ENCODE measurements at places on chromosomes 16 and 17.
A peak's percentile ranks its signal among the peaks of the same experiment; 100 is the strongest.

DNA sequence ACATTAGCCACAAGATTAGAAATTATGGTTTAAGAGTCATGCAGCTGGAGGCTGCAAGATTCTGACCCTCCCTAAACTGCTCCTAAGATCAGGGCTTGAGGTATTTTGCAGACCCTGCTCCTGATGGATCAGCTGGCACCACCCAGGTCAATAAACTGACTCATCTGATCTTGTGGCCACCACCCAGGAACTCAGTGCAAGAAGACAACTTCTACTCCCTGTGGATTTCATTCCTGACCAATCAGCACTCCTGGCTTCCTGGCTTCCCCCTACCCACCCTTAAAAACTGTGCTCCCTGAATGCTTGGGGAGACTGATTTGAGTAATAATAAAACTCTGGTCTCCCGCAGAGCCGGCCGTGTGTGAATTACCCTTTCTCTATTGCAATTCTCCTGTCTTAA, 25.0 kb upstream of the MILR1 start:
- DNase-seq: no peak

DNA sequence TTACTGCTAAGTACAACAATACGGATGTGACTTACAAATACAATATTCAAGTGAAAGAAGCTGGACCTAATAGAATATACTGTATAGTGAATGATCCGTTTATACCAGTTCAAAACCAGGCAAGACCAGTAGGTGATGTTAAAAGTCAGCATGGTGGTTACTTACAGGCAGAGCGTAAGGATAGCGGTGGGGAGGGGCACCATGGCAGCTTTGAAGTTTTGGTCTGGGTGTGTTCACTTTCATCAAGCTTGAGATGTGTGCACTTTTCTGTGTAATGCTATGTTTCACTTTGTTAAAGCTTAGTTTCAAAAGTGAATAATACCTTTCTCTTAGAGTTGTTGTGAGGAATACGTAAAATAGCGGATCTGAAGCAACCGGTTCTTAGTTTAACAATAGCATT, 16.5 kb upstream of the SLC35G3 start:
- peak; percentile 46 for DNase-seq

DNA sequence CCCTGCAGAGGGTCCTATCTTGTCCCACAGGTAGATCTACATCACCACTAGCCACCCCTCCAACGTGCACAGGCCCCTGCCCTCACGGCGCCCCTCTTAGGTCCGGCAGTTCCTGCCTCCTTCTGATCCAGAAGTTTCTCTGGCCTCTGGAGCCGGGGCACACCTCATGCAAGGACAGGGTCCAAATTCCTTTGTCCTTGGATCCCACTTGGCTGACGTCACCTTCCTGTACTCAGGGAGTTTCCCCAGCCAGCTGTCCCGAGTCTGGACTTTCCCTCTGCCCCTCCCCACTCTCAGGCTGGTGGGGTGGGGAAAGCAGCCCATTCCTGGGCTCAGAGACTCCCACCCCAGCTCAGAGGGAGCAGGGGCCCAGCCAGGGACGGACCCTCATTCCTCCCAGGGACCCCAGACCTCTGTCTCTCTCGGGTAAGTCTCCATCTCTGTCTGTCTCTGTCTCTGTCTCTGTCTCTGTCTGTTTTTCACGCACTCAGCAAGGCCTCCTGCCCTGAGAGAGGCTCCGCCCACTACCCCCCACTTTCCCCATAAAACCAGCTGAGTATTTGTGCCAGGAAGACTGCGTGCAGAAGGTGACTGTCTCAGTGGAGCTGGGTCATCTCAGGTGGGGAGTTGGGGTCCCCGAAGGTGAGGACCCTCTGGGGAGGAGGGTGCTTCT, at the start of gene IL32:
Gene IL32, plus strand, starts transcription at position 572 of the 673 bp plus-strand sequence. CDS start 172 bp downstream, outside the sequence.
- DNase-seq: peak; percentile 83

GRCh38 chr17:74235911-74236371, 22.6 kb downstream of the TTYH2 start:
- DNase-seq: no peak

DNA sequence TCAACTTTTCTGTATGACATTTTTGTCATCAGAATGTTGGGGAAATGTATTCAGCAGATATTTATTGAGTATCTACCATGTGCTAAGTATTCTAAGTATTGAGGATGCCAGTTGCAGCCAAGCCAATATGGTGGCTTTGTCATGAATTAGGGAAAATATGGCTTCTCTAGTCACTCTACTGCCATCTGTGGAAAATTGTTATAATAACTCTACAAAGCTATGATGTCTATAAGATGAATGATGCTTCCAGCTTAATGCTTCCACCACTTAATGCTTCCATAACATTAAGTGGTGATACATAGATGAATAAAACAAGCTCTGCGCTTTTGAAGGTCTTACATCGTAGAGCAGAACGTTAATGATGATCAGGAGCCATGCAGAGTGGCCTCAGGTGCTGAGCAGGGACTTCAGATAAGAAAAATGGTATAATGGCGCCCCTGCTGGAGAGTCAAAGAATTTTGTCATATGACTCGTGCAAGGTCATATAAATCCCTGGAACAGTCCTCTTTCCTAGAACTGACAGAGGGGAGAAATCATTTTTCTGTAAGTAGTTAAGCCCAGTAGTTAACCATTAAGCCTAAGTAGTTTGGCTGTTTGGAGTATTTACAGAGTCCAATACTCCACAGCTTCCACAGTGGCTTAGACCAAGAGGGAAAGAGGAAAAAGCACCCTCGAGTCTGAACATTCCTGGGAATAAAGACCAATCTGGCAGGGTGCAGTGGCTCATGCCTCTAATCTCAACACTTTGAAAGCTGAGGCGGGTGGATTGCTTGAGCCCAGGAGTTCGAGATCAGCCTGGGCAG, 2.7 kb upstream of the TMIGD1 start:
- peak; percentile 74 for DNase-seq

GRCh38 chr17:17435323-17435722, 41.5 kb upstream of the MED9 start:
- DNase-seq: no peak

GRCh38 chr17:20934288-20934687, 108.5 kb downstream of the USP22 start:
- no peak for DNase-seq

DNA sequence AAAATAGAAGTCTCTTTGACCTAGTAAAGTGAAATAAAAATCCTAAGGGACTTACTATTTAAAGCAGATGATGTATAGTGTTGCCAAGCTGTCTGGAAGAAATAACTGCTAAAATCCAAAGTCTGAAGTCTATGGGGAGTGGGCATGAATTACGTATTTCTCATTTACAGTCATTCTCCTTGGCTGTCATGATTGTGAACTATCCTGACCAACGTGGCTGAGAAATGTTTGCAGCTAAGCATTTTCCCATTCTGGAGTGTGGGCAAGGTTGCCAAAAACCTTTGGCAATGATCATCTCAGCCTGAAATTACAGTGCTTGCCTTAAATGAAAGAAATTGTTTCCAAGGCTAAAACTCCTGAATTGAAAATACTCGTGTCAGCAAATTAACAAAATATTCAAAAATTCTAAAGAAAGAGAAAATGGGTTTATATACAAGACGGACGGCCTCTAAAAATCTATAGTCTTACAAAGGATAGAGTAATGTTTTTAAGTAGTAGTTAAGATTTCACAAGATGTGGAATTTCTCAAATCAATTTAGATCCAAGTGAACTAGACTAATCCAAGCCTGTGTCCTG, 77.0 kb downstream of the CACNG1 start:
- no peak for DNase-seq

DNA sequence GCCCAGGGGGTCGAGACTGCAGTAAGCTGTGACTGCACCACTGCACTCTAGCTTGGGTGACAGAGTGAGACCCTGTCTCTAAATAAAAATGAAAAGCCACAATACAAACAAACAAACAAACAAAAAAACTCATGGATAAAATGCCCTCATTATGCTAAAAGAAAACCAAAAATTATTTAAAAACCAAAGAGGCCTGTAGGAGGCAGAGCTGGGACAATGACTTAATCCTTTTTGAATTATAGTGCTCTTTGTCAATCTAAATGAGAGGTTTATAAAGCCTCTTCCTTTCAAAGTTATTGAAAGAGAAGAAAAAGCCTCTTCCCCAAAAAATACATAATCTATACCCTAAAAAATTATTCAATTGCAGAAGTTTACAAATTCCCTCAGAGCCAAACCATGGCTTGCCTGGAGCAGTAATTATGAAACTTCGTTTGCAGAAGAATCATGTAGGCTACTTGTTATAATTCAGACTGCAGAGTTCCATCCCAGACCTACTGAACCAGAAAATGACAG, 18.5 kb downstream of the CRLF3 start:
- DNase-seq: no peak

DNA sequence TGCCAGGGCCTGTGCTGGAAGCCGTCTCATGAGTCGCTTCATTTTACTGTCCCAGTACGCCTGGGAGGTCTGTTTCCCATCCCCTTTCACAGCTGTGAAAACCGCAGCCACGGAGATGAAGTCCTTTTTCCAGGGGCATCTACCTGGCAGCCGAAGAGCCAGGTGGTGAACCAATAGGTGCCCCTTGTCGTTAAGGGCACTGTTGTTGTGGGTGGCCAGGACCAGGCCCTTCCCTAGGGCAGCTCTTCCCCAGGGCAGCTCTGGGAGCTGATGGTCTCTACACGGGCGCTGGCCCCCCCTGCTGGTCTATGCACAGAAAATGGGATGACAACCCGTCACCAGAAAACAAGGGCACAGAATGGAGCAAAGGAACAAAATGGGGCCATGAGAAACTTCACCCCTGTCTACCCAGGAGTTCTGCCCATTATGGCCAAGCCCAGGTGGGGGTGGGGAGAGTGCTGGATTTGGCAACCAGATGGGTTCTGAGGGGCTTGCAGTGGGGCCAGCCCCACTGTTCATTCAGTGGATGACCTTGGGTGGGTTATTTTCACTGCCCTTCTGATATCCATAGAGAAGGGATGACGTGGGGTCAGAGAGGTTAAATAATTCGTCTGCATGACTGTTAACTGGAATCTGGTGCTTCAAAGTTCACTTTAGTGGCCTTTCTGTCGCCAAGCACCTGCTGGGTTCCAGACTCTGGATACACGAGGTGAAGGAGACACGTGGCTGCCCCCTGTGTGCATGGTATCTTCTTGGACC, 11.5 kb downstream of the RMI2 start:
- peak; percentile 53 for DNase-seq

DNA sequence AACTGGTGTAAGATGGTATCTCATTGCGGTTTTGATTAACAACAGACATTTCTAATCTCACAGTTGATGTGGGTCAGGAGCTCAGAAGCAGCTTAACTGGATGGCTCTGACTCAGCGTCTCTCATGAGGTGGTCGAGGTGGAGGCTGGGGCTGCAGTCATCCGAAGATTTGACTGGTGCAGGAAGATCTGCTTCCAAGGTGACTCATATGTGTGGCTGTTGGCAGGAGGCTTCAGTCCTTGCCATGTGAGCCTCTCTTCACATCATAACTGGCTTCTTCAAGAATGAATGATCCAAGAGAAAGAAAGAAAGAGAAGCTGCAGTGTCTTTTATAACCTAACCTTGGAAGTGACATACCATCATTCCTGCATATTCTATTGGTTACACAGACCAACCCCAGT, 376.1 kb downstream of the SEC14L1 start:
- DNase-seq: peak; percentile 45

DNA sequence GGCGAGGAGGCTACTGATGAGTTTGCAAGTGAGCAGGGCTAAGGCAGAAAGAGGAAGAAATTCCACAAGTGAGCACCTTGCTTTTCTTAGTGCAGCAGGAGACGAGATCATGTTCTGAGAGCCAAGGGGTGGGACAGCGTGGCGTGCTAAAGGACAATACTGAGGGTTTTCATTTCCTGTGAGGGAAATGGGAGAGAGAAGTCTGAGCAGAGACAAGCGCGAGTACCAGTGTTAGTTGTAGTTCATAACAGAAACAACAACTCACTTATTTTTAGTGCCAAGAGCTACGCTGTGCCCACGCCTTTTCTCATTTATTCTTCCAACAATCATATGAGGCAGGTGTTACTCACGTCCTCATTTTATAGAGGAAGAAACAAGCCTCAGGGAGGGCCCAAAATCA, 2.3 kb downstream of the SPACA3 start:
- no peak for DNase-seq

DNA sequence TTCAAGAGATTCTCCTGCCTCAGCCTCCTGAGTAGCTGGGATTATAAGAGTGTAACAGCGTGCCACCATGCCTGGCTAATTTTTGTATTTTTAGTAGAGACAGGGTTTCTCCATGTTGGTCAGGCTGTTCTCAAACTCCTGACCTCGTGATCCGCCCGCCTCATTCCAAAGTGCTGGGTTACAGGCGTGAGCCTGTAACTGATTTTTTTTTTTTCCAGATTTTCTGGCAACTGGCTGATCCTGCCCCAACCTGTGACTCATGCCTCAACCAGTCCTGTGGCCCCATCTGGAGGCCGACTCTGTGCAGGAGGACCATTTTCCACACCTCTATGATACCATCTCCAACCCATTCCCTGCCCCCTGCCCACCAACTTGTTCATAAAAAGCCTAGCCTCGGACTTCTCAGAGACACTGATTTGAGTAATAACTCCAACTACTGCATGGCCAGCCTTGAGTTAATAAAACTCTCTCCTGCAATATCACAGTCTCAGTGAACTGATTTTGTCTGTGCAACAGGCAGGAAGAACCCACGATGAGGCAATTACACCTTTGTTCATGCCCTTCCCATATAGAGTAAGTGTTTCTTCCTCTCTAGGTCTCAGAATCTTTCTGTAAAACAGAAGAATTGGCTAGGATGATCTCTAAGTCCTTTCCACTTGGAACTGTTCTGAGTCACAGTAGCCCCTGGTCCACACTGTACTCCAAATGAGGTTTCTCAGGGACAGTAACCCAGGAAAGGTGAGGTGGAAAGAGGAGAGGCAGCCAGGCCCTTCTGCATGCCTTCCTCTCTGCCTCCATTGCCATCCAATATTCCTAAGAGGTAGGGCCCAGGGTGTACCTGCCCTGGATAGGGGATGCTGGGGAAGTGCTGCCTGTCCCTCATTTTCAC, 8.8 kb upstream of the CNOT1 start:
- DNase-seq: no peak

GRCh38 chr16:89572073-89572484, 3.5 kb upstream of the CPNE7 start:
- DNase-seq: no peak
